ENCODE measurements at places on chromosomes 1 and 21.

DNA sequence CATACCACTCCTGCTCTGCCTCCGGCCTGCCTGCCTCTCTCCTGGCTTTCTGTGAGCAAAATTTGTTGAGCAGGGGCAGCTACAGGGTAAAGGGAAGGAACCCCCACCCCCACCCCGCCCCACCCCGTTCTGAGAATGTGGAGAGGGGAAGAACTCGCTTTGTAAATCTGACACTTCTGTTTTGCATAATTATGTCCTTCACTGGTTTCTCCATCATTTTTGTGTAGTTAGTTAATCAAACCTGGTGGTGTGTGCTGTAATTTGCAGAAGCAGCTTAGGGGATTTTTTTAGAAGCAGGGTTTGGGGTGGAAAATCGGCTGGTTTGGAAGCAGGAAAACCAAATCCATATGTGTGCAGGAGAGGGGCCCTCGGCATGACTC is 58.1 kb upstream of the TMEM51 start:
- no peak for DNase-seq

DNA sequence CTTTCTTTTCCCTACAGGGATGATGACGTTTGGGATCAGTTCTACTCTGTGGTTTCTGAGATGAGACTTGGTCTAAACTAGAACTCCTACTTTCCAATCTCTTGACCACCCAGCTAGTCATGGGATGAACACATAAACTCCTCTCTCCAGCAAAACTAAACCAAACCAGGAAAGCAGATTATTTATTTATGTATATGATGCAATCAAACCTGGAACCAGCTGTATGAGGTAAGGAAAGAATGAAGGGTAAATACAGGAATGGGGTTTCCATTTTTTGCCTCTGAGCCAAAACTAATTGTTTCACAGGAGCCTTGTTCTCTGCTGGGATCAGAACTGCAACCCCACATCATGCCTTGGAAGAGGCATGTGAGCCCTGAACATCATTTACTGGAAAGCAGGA is 3.3 kb upstream of the AGT start:
- DNase-seq: no peak

DNA sequence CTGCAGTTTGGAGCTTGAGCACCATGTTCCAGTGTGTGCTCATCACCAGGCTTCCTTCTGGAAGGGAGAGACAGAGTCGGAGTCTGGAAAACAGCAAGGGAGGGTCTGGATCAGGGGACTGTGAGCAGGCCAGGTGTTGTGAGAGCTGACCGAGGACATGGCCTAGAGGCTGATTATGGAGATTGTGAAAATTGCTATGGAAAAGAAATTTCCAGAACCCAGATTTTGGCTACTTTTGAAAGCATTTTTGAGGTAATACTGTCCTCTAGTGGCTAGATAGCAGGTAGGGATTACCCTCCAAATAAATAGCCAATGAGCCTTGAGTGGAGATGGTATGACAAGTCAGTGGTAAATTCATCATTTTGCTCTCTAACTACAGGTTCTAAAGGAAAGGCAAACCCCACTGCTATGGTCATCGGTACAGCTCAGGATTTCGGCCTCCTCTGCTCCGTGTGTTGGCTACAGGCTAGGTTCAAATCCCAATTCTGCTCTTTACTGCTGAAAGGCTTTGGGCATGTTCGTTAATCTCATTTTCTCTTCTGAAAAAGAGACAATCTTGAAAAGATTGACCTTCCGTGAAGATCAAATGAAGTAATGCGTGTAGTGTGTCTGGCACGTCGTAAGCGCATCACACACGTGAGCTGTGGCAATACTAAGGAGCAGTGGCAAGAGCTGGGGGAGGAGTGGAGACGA is 1.0 kb upstream of the HAO2 start:
- DNase-seq: no peak

DNA sequence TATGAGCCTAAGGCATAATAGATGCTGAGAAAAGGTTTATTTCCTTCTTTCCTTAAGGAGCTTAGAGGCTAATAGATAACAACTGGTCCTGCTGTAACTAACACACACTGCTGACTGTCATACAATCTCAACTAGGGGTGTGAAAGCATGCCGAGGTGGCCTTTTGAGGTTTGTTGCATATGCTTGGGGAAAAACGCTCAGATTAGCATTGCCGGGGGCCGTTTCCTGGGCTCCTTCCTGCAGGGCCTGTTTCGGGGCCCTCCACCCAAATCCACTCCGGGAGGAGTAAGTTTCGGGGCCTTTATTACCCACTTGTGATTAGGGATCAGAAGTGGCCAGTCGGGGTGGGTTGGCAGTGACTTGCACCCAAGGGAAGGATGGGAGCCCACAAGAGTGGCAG is 27.2 kb upstream of the RCSD1 start:
- DNase-seq: no peak

DNA sequence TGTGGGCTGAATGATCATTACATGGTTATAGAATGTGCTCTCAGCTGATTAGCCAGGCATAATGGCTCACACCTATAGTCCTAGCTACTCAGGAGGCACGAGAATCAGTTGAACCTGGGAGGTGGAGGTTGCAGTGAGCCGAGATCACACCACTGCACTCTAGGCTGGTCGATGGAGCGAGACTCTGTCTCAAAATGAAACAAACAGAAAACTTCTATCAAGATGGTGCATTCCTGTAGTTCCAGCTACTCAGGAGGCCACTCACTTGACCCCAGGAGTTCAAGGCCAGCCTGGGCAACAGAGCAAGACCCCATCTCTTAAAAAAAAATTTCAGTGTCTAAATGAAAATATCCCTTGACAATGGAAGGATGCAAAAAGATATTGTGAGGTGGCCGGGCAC is 10.9 kb downstream of the TIMM17A start:
- DNase-seq: no peak

GRCh38 chr1:226631229-226632000 is 82.9 kb downstream of the STUM start:
- DNase-seq: no peak

DNA sequence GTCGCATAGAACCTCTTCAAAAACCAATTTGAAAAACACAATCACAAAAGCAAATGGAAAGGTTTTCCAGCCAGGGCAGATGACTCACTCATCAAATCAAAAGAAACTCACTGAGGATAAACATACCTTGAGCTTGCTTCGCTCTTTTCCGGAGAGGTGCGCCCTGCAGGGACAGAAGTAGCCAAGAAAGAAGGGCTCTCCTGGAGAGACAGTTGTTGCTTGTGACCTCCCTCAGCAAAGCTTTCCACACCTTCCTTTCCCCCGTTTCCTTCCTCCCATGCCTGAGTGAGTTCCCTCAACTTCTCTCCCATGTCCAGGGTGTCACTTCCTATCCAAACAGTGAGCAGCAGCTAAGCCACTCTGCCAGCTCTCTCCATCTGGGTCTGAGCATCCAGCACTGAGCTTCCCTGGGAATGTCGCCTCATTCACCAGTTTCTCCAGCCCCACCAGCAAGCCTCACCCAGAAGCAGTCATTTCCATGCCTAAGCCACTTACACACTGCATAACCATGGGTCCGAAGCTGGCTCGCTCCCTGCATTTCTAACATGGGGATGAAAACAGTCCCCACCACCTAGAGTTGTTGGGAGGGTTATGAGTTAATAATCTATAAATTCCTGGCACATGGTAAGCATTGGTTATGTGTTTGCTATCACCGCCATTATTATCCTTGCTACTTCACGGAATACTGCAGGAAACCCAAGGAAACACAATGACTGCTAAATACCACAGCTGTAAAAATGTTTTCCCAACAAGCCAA is 75.0 kb downstream of the PTPN14 start:
- no peak for DNase-seq

GRCh38 chr1:34406833-34407539 is 230.3 kb downstream of the C1orf94 start:
- no peak for DNase-seq

- no peak for DNase-seq
These were observed 91.2 kb downstream of the JAK1 start for GRCh38 chr1:64875101-64875500.

- DNase-seq: no peak
These were observed 9.2 kb upstream of the TNNI1 start for GRCh38 chr1:201430776-201431175.

DNA sequence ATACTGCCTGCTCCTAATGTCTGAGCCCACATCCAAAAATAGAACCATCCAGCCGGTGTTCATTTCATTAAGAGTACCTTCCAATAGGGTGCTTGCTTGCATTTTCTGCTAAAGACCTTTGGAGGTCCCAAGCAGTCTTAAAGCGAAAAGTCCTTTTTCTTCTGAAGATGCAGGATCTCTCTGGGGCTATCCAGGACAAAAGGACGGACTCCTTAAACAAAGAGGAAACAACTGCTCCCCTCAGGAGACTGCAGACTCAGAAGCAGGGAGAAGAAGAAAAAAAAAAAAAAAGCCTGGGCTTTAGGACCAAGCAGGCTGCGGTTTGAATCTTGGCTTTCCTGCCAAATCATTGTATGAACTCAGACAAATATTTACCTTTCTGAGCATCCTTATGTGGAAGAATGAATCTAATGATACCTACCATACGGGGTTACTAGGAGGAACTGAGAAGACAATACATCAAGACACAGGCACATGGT is 204.0 kb downstream of the PLPP3 start:
- no peak for DNase-seq

- DNase-seq: no peak
These were observed 12.2 kb downstream of the CTSS start for GRCh38 chr1:150753416-150753815.

GRCh38 chr1:245645894-245646293 is 491.1 kb downstream of the KIF26B start:
- no peak for DNase-seq

DNA sequence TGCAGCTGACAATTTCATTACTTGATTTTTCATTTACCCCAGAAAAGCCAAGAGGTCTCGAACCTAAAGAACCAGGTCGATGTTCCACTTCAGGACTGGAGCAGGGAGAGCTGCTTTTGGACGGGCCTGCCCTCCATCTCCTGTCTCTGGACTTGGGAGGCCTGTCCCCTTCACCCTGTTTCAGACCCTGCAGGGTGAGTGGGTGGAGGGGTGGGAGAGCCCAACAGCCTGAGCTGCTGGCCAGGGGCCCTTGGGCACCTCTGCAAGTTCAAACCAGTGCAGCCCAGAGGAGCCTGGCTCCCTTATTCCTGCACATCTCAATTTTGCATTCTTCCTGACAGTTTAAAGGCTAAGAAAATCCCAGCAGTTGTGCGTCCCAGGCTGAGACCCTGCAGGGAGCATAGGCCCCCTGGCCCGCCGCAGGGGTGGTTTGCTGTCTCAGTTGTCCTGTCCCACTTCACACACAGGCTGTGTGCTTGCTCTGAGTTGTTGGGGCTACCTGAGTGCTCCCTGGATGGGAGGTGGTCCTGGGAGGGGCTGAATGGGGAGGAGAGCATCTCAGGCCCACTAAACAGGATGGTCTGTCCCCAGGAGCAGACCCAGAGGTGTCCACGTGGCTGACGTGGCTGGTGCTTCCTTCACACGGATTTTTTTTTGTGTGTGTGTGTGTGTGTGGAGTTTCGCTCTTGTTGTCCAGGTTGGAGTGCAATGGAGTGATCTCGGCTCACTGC is 443.7 kb downstream of the PTPRU start:
- no peak for DNase-seq

- peak; percentile 9 for DNase-seq
These were observed 724 bp downstream of the DOCK7 start for GRCh38 chr1:62687421-62687902.

DNA sequence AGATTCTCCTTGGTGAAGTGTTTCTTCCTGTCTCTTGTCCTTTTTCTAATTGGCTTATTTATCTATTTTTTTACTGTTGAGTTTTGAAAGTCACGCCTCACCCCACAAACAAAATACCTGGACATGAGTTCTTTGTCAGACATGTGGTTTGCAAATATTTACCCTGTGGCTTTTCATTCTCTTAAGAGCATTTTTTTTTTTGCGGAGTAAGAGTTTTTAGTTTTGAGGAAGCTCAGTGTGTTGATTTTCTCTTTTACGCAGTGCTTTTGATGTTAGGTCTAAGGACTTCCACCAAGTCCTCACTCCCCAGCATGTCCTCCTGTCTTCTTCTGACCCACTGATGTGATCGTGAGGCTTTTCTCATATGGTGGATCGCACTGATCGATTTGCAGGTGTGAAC is 7.6 kb downstream of the DFFB start:
- DNase-seq: no peak

- DNase-seq: no peak
These were observed 2.4 kb downstream of the ID3 start for GRCh38 chr1:23556635-23557470.

DNA sequence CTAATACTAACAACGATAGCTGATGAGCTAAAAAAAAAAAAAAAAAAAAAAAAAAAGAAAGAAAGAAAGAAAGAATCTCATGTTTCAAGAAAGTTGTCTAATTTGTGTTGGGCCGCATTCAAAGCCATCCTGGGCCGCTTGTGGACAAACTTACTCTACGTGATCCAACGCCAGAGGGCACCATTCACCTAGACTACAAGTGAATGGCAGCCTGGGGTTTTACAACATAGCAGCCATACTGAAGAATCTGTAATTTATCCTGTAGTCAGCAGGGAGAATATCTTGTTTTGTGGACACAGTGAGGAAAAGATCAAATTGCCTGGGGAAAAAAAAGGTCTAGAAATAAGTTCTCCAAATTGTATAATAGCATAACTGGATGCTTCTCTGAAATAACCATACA is 47.0 kb downstream of the CYP2J2 start:
- DNase-seq: peak; percentile 9

DNA sequence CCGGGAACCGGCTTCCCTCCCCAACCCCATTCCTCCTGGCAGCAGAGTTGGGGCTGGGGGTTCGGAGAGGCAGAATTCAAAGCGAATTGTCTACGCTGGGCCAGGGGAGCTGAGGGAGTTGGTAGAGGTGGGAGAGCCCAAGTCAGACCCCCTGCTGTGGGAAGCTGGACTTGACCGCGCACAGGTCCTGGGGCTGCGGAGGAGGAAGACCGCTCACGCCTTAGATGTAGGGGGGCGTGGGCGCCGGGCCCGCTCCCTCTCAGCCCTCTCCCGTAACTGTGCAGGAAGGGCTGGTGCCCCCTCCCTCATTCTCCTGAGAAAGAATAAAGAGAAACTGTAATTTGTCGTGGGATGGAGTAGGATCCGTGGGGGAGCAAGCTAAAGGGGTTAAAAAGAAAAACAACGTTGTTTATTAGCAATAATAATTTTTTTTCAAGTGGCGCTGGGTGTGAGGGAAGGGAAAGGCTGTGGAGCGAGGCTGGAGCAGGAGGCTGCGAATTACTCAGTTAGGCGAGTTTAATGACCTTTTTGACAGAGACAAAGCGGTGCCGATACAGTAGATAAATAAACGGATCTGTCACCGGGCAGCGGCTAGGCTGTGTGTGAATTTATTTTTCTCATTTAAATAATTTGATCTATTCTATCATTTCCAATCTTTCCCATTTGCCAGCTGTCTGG is 838 bp upstream of the GRIK3 start:
- DNase-seq: no peak

GRCh38 chr1:208820580-208821212 is 576.5 kb upstream of the PLXNA2 start:
- no peak for DNase-seq

- no peak for DNase-seq
These were observed 492.6 kb downstream of the LMO4 start for GRCh38 chr1:87821335-87821697.

Measured in T-helper 2 cell treated with Interferon-gamma antibody and Interleukin-4, amounts not matched to agents 5 μg/mL and 100 μg/mL, for 36 hours (primary cell).